ENCODE measurements at places on chromosomes 3 and 15.

- DNase-seq: no peak
These were observed 1.6 kb upstream of the UBA3 start for GRCh38 chr3:69081583-69082262.

DNA sequence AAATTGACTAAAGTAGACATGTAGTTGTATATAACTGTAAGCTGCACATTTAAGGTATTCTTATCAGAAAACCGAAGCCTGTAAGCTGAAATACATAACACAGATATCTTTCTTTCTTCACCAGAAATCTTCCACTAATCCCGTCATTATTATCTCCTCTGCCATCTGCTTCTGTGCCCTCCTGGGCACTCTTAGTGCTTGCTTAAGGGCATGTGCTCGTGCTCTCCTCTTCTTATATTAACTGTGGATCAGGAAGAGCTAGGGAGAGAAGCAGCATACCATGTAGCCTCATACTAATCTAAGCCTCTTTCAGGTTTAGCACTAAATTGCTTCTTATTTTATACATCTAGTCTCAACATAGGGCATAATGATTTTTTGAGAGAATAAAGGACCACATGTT, 60.8 kb downstream of the RIOX2 start:
- no peak for DNase-seq

DNA sequence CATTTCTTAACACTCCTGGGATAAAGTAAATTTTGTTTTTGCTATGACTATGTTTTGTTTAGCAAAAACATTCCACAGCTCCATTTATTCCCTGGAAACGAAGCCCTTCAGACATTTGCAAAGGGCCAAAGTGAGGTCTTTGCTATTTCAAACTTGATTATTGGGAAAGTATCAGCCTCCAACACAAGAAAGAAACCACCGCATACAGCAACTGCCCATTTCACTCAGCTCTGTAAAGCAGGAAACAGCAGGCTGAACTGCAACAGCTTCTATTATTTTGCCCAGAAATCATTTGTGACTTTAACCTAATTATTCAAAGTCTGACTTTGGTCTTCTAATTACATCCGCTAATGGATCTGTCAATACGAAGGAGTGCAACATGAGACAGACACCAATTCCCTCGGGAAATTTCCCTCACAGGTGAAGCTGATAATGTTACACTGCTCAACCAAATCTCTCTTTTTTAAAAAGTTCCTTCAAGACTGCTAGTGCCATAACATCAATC, 72.1 kb downstream of the RFTN1 start:
- no peak for DNase-seq

GRCh38 chr15:40770147-40770721, 454 bp downstream of the C15orf62 start:
- DNase-seq: no peak

DNA sequence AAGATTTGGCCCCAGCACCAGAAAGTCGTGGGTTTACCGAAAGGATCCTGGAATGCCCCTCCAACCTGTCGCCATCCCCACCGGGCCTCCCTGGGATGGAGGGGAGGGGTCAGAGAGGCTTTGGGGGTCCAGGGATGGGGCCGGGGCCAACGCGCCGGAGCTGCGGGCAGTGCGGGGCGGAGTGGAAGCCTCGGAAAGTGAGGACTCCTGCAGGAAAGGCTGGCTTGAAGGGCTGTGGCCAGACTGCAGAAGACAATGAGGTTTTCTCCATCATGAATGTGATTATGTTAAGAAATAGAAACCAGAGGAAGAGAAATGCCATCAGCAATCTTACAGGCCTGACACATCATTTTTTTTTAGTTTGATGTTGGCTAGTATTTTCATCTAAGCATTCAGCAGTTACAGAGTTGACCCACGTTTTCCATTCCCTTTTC, 738 bp downstream of the YEATS2 start:
- no peak for DNase-seq

All from right atrium auricular region (tissue), 2 donors.